HS-5 (cell line): ENCODE measurements at places on chromosomes 7 and 10.

- no peak for DNase-seq
These were observed 357.1 kb downstream of the TCERG1L start for GRCh38 chr10:130954326-130954905.

DNA sequence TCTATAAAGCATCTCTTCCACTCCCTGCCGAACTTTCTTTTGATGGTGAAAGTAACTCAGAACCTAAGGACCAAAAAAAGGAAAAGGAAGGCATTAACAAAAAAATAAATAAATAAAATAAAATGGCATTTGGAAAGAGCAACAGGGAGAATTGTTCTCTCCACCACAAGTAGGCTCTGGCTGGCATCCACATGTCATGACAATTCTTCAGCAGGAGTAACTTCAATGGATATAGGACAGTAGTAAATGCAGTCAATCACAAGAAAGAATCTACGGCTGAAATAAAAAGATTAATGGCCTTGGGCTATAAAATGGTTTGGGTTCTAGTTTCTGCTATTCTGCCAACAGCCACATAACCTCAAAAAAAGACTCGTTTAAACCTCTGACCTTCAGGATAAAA, 23.9 kb downstream of the NCAPG2 start:
- DNase-seq, result no peak

DNA sequence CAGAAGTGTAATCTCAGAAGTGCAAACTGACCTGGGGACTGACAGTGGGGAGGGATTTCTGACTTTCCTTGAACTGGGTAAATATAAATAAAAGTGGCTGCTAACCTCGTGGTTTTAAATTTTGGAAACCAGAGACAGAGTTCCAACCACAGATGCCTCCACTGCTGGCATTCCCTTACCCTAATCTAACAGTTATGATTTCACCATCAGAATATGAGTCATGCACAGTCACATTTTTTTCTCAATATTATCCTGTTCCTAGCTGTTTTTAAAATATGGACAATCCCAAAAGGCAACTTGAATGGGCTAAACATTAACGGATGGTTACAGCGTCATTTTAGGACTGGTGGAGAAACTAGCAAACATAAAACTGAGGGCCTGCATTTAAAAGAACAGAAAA, 264.3 kb upstream of the INHBA start:
- DNase-seq, result peak; percentile 82

- no peak for DNase-seq
These were observed 93.0 kb upstream of the TMEM72 start for GRCh38 chr10:44818041-44818649.

- no peak for DNase-seq
These were observed 162.6 kb downstream of the SH2D4B start for GRCh38 chr10:80700252-80700651.

GRCh38 chr7:44678471-44679179, 70.0 kb upstream of the ZMIZ2 start:
- DNase-seq, result peak; percentile 92

DNA sequence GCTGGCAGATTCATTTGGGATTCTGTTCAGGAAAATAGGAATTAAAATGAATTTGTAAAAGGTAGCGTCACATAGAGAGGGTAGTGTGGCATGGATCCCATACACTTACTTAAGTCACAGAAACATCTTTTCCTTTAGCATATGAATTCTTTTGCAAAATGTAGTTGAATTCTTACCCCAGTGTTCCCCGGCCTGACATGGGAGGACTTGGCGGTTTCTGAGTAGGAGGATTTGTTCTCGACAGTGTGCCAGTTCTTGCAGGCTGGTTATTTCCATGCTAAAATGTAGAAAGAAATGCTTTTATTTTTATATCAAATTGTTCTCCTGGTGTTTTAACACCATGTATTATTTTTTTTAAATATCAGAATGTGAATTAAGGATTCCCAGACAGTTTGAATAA, 72.6 kb downstream of the PDSS1 start:
- DNase-seq, result no peak

GRCh38 chr10:95559471-95559870, 1.7 kb downstream of the SORBS1 start:
- no peak for DNase-seq
